Breast epithelium (tissue), 4 donors: ENCODE measurements at places on chromosomes 4 and X.

DNA sequence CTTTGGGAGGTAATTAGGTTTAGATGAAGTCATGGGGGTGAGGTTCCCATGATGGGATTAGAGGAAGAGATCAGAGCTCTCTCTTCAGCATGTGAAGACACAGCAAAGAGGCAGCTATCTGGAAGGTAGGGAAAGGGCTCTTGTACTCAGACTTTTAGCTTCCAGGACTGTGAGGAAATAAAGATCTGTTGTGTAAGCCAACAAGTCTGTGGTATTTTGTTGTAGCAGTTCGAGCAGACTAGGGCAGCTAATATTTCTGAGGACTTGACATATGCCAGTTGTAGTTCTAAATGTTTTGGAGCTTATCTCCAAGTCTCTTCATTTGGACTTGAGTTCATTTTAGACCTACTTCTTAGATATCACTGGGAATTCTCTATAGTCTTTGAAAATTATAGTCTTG is 137.3 kb upstream of the PDE5A start:
- no peak for DNase-seq

DNA sequence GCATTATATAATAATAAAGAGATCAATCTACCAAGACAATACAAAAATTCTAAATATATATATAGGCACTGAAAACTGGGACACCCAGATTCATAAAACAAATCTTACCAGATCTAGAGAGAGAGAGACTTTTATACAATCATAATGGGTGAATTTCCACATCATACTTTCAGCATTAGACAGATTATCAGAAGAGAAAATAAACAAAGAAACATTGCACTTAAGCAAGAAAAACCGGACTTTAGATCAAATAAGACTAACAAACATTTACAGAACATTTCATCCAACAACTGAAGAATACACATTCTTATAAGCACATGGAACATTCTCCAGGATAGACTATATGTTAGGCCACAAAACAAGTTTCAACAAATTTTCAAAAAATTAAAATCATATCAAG is 245.1 kb downstream of the INPP4B start:
- DNase-seq, result no peak

DNA sequence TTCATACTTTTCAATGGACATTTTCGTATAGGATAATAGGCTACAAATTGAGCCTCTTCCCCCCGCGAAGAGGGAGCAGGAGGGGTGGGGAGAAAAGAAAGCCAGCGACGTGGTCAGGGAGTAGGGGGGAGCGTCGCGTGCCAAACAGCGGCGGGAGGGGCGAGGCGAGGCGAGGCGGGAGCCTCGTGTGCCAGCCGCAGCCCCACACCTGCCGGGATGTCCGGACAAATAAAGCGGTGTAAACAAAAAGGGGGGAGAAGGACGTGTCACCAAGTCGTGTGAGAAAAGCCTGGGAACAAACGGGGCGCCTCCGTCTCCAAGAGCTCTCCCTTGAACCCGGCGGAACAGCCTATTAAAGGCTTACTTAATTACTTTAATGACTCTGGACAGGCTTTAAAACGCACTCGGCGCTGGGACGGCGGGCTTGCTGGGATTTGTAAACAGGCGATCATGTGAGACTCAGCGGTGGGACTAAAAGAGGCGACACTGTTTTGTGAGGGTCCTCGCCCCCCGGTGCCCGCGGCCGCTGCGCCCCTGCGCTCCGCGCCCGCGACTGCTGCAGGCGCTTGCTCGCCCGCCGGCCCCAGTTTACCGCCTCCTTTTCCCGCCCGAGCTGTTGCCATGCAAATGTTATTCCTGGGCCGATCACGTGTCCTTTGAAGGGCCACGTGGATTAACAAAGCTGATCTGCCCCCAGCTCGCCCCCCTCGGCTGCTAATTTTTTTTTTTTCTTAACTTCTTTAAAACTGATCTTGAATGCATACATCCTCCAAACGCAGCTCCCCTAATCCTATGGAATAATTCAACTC is at the start of gene HELT:
TSS of gene HELT (plus strand) at position 527 of the 809 bp plus-strand sequence. CDS start 439 bp downstream, outside the sequence.
- no peak for DNase-seq

DNA sequence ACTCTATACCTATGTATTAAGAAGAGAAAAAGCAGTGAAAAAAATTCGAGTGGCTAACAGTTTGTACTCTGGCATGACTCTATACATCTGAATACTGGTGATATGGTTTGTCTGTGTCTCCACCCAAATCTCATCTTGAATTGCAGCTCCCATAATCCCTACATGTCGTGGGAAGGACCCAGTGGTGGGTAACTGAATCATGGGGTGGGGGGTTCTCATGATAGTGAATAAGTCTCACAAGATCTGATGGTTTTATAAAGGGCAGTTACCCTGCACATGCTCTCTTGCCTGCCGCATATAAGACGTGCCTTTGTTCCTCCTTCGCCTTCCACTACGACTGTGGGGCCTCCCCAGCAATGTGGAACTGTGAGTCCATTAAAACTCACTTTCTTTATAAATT is 70.4 kb downstream of the LRBA start:
- DNase-seq, result no peak

GRCh38 chr4:89661173-89661899 is 175.6 kb downstream of the SNCA start:
- DNase-seq, result no peak

DNA sequence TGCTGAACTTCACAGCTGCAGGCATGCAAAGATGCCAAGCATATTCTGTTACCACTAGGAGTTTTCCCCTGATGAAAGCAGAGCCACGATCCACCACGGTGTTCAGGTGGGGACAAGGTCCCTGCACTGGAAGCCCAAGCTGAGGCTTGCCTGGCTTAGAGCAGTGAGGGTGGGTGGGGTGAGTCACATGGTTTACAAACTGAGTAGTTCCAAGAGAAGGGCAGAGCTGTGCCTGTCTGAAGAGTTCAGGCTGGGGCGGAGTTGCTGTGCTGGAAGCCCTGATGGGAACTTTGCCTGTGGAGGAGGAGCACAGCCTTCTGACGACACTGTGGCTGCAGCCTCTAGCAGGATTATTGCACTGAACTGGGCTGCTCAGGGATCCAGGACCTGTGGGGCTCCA is 45.5 kb downstream of the FAM9B start:
- DNase-seq, result peak; percentile 28

DNA sequence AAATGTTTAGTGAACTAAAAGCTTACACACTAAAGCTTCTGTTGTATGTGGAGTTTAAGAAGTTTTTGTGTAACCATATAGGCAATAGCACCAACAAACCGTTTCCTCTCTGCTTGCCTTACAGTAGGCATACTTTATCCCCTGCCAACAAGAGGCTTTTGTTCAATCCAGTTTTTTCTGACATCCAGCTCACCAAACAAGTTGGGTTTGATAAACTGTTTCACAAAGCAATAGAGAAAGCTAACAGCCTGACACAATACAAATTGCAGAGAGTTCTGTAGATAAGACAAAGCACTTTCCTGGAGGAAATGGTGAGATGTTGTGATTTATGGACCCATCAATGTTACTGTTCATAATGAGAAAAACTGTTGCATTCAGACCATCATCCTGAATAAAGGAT is 53.8 kb downstream of the PACRGL start:
- DNase-seq, result no peak

DNA sequence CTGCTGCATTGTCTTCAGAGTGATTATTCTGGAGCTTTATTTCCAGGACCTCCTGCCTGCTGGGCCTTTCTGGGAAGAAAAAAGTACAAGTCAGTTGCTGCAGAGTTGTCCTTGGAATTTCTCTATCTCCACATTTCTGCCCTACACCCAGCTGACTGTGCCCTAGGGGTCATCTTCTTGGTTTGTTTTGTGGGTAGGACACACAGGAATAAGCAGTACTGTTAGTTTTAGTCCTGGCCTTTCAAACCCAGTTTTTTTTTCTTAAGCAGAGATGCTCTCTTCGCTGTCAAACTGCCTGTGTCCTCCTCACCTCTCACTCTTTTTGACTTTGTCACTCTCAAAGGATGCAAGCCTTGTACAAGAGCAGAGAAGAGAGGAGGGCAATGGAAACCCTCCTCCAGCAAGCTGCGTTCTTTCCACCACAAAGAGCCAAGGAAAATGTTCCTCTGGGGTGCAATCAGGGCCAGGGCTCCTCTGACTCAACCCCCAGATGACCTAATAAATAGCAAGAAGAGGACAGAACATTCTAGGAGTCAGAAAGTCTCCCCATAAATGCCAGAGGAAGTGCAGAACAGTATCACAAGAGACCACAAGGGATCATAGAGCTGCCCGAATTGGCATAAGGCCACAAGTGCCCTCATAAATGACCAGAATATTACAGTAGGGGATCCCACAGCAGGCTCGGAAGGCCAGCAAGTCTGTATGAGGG is 186.2 kb downstream of the RCHY1 start:
- DNase-seq, result no peak

GRCh38 chr4:101871962-101872676 is 81.6 kb downstream of the BANK1 start:
- no peak for DNase-seq

DNA sequence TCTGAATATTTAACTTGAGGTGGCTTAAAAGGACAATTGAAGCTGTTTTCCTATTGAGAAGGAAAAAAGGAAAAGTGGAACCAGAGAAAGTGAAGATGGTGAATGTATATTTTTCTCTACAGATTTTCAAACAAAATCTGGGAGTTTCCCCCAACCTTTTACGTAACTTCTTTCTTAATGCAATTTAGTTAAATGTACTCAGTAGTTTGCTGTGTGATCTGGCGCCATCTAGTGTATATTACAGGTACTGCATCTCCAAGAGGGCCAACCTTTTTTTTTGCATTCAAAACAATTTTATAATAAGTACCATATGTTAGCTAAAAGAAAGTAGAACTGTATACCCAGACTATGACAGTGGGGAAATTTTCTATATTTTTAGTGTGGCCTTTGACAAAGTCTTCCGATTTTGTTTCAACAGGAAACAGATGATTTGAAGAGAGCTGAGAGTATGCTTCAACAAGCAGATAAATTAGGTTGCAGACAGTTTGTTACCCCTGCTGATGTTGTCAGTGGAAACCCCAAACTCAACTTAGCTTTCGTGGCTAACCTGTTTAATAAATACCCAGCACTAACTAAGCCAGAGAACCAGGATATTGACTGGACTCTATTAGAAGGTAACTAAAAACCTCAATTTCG is 82.0 kb downstream of the PLS3 start:
- DNase-seq, result no peak

DNA sequence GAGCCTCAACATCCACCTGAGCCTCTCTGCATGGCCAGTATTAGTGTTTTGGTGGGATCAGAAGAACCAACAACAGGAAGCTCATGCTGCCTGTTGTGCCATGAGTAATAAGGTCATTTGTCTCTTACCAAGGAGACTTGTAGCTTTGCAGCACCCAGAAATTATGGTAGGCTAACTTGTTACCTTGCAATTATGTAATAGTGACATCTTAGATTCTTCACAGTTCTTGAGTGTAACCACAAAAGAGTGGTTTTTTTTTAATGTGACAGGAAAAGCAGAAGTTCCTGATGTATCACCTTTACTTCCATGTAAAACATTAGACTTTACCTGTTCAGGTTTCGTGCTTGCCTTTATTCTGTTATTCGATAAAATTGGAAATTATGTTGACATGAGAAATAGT is 263.9 kb upstream of the CXXC4 start:
- no peak for DNase-seq

GRCh38 chr4:54657185-54657550 is 589 bp upstream of the KIT start:
- no peak for DNase-seq

GRCh38 chr4:55437356-55437796 is 41.6 kb downstream of the TMEM165 start:
- DNase-seq, result no peak

DNA sequence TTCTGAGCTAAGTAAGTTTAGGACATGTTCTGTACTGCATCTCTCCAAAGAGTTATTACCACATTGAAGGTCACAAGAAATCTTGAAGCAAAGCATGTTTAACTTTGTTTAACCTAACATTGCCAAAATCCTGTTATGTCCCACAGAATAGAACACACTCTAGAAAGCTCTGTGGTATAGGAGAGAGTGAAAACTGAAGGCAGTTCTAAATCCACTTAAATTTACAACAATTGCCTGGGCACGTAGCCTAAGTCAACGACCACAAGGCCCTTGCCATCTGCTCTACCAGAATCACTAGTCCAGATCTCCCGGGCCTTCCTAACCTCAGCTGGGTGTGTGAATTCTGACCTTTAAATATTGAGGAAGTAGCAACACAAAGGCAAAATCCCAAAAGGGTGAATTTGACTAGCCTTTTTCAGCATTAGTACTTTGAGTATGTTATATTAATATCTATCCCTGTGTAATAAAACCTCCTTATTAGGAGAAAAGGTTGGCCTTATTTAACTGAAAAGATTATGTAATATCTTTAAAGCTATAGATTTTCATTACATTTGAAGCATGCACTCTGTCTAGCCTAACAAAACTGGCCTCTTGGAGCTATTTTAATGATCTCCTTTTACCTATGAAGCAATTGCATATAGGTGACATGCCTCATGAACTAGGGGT is 4.5 kb upstream of the MAML3 start:
- DNase-seq, result no peak

GRCh38 chrX:132409780-132410556 is 78.9 kb downstream of the MBNL3 start:
- DNase-seq, result no peak

DNA sequence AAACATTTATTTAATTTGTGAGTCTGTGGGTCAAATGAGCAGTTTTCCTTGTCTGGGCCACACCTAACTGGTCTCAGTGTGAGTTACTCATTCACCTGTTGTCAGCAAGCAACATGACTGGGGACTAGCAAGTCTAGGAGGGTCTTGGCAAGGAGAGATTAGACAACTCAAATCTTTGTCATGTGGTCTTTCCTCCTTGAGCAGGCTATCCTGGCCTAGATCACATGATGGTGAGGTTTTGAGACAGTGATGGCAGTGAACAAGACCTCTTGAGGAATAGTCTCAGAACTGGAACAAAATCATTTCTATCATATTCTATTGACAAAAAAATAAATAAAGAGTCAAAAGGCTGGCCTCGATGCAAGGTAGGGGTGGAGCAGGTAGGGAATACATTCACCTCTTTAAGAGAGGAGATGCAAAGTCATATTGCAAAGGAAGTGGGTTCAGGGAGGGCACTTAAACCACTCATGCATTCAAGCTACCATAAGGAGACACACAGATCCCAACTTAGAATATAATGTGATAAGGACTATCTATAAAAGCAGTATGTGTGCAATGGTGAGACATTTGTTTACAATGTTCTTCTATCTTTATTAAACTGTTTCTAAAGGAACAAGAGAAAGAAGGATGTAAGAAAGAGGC is 135.7 kb downstream of the ZNF330 start:
- DNase-seq, result no peak

GRCh38 chr4:6619466-6620255 is 20.8 kb upstream of the MRFAP1 start:
- no peak for DNase-seq

GRCh38 chr4:112099701-112100297 is 45.5 kb upstream of the FAM241A start:
- no peak for DNase-seq

DNA sequence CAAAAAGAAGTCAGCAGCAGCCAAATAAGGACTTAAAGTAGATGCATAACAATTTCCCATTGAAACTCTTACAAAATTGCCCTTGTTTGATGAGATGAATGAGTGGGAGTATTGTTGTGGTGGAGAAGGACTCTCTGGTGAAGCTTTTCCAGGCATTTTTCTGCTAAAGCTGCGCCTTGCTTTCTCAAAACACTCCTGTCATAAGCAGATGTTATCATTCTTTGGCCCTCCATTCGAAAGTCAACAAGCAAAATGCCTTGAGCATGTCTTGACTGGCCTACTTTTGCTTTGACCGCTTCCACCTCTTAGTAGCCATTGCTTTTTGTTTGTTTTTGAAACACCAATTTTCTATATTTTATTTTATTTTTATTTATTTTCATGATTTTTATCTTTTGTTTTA is 340.9 kb upstream of the FGF13 start:
- DNase-seq, result no peak
